Activated CD4-positive, alpha-beta T cell treated with anti-CD3 and anti-CD28 coated beads, Interleukin-2, amount 10 ng/mL, durations not matched to agents 7 days and 5 days (primary cell): ENCODE measurements at places on chromosomes 1 and 21.

- DNase-seq = no peak
Observed at GRCh38 chr21:30340714-30341573, 3.5 kb upstream of the KRTAP27-1 start.

- DNase-seq = no peak
Observed at GRCh38 chr1:46369542-46370213, 24.4 kb upstream of the FAAH start.

- no peak for DNase-seq
Observed at GRCh38 chr1:206693592-206693991, 8.9 kb downstream of the MAPKAPK2 start.

DNA sequence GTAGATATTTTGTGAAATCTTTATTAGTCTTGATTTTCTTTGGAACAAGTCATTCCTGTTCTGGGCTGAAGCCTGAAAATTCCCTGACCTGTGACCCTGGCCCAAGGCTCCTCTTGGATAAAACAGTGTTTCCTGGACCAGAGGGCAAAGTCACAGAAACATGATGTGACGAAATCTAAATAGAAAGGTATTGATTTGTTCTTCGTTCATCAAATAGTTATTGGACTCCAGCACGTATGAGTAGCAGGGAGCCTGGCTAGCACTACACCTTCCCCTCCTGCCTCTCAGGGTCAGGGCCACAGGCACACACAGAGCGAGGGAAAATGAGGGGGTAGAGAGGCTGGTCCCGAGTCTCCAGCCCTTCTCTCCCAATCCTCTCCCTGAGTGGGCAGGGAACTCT lies 1.7 kb upstream of the CLDN14 start:
- DNase-seq = no peak

- DNase-seq = no peak
Observed at GRCh38 chr1:166489356-166489669, 322.5 kb upstream of the FAM78B start.

DNA sequence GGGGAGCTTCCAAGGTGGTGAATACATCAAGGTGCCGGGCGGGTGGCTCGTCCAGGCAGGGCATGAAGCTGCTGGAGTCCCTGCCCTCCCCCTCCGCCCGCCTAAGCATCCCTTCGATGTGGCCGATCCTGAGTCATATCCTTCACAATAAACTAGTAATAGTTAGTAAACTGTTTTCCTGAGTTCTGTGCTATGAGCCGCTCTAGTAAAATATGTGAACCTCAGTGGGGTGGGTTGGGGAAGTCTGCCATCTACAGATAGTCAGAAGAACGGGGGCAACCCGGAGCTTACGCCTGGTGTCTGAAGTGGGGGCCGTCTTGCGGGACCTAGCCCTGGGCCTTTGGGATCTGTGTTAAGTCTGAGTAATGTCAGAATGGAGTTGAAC lies 21.6 kb downstream of the C2CD2 start:
- no peak for DNase-seq

GRCh38 chr1:193308438-193308837 lies 122.0 kb upstream of the B3GALT2 start:
- no peak for DNase-seq

- DNase-seq = no peak
Observed at GRCh38 chr1:80540596-80540995, 1260.1 kb upstream of the ADGRL2 start.
